ENCODE measurements at places on chromosomes 2 and 18.

GRCh38 chr2:191262436-191262835, 17.2 kb downstream of the MYO1B start:
- DNase-seq, result no peak

DNA sequence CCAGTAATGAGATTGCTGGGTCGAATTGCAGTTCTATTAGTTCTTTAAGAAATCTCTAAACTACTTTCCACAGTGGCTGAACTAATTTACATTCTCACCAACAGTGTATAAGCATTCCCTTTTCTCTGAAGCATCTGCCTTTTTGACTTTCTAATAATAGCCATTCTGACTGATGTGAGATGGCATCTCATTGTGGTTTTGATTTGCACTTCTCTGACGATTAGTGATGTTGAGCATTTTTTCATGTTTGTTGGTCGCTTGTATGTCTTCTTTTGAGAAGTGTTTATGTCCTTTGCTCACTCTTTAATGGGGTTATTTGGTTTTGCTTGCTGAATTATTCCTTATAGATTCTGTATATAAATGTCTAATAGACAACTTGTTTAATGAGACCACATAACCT, 69.6 kb upstream of the UGP2 start:
- no peak for DNase-seq

DNA sequence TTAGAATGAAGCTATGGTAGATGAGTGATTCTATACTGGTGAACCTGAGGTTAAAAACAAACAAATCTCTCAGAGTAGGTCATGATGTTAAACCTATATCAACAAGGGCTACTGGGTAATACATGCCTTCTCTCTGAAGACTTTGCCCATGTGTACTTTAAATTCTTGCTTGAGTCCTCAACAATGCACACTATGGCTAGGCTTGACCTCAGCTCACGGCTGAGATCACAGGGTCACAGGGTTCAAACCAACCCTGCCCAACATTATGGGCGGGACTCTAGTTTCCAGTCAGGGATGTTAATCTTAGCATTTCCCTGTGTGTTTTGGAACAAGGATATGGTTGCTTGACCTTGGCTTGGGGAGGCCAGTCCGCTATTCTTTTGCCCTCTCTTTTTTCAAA, 7.7 kb downstream of the CD28 start:
- no peak for DNase-seq

DNA sequence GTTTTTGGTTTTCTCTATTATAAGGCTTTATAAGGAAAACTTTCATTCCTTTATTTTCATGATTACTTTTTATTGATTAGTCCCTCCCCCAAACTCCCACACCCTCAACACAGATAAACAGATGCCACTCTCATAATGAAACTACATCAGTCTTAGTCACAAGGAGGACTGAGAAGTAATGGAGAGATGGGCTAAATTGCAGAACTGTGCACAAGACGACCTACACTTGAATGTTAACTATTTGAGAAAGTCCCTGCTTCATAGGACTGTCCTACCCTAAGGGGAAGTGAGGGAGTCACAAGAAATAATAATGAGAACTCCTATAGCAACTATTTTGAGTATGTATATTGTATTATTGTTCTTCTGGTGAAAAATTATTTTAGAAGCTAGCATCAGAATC, 360.8 kb downstream of the RBM43 start:
- no peak for DNase-seq

- no peak for DNase-seq
Measured at GRCh38 chr18:80132180-80132812, 23.2 kb downstream of the ADNP2 start.

Data from lung (tissue), 17 donors.